ENCODE measurements at places on chromosomes 6 and 20.

GRCh38 chr20:48155268-48155667, 370.0 kb upstream of the SULF2 start:
- no peak for DNase-seq

DNA sequence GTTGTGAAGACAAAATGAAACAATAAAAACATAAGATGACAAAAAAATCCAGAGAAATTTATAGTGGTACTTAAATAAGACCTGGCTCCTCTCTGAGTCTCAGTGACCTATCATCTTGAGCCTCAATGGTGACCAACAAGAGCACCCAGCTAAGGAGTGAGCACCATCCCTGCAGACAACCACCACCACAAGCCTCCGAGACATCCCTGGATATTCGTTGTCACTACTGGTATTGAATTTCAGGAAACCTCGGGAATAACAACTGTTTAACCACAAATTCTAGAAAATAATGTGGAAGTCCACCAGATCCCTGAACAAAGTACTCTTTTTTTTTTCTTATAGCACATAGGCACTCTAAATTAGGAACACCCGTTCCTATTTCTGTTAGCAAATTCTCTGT, 32.2 kb upstream of the ADGRF5 start:
- DNase-seq: no peak

DNA sequence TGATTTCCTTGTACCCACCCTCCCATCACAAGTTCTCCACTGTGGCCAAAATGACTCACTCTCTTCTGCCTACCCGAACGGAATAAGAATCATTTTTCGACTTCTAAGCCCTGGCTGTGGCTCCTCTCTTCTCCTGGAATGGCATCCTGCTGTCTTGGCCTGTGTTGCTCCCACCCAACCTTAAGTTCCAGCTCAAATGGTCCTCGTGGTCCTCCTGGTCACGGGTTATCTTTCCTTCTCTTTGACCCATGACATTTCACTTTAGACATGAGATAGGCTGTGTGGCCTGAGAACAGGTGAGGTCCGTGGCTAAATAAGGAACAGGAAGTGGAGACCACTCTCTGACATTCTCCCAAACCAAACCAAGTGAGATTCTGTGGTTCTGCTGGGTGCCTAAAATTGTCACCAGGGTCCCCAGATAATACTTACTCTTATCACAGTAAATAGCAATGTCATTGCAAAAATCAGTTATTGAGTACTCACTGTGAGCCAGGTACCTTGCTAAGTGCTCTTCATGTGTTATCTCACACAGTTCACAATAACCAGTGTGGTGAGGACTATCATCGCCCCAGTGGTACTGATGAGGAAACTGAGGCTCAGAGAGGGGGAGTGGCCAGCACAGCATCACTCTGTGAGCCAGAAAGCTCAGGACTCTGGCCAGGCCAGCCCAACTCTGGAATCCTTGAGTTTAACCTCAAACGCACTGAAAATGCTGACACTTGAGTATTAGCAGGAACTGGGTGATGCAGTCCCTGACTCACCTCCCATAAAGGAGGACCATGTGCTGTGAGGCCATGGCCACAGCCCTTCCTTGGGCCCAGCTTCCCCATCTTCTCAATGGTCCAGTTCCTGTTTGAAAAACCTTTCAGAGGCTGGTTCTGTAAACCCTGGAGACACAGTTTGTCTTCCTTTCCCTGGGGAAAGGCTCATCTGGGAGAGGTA, 74.8 kb upstream of the SIRPA start:
- no peak for DNase-seq

GRCh38 chr6:96812077-96812703, 25.1 kb downstream of the GPR63 start:
- DNase-seq: no peak

GRCh38 chr6:127539272-127539671, 20.1 kb upstream of the MTCL3 start:
- DNase-seq: no peak

DNA sequence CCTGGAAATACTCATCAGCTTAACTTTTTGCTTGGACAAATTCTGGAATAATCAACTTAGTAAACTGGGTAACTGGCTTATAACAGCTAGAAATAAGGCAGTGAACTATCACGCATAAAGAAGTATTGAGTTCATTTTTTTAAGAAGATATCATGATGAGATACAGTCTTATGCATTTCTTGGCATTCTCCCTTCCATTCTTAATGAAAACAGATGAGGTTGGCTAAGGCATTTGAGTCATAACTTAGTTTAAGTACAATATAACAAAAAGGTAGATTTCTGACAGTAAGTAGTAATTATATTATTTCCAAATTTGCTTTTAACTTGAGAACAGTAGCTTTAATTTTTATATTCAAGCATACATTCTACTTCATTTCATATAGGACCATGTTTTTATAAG, 56.1 kb downstream of the SAMD5 start:
- DNase-seq: no peak

DNA sequence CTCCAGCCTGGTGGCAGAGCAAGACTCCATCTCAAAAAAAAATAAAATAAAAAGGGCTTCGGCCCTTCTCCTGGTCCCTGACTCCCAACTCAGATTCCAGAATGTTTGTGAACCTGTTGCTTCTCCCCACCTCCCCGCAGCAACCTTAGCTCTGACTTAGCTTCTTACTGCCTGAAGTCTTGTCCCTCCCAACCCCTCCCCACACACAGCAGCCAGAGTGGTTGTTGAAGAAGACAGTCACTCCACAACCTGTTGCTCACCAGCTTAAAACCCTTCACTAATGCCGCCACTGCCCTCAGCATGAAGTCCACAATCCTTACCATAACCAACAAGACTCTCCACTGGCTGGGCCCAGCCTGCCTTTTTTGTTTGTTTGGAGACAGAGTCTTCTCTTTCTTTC, 6.5 kb upstream of the PTPRT start:
- DNase-seq: no peak

DNA sequence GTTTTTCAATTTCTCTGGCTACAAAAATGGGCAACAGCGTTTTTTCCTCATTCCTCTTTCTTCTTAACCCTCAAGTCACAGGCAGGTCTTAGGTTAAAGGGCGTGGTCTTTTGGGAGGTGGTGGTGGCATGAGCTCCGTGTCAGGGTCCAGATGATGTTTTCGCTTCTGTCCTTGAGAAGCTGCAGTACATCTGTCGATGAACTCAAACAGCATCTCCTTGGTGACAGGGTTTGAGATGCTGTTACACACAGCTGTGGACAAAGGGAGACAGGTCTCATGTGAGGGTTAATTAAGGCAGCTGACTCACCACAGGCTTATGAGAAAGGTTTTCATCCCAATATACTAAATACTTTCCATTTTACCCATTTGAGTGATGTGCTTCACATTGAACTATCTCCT, 350.8 kb downstream of the RNGTT start:
- DNase-seq: no peak

DNA sequence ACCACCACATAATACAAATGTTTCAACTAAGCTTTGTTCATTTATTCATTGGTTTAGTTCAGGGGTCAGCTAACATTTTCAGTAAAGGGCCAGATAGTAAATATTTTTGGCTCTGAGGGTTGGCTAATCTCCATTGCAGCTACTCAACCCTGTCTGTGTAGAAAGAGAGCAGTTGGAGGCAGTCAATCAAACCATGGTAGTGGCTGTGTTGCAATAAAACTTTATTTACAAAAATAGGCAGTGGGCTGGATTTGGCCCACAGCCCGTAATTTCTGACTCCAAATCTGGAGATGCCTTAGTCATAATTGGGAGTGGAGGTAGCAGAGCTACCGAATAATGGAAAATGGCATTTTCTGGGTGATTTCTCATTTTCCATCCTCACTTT, 242.5 kb upstream of the ZFP64 start:
- no peak for DNase-seq

DNA sequence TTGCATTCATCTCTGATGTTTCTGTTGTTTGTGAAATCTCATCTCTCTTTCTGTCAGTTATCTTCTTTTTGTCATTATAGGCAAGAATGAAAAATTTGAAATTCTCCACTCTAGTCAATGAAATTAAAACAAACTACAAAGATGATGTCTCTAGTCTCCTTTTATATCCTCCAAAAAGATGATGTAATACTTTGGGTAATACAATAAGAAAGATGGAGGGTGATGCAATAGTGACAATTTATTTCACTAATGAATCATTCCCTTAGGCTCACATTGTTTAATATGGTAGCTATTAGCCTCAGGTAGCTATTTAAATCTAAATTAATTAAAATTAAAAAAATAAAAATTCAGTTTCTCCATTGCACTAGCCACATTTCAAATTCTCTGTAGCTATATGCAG, 145.4 kb downstream of the UST start:
- DNase-seq: no peak

GRCh38 chr6:147117580-147117979, 86.6 kb upstream of the STXBP5 start:
- DNase-seq: no peak

GRCh38 chr6:143060806-143061596, at the start of gene AIG1:
Gene AIG1, plus strand, starts transcription at chr6:143060889. Its CDS starts 37 bp downstream, at chr6:143060926.
- DNase-seq: no peak

- no peak for DNase-seq
These were observed 10.9 kb upstream of the PGC start for GRCh38 chr6:41757931-41758640.

DNA sequence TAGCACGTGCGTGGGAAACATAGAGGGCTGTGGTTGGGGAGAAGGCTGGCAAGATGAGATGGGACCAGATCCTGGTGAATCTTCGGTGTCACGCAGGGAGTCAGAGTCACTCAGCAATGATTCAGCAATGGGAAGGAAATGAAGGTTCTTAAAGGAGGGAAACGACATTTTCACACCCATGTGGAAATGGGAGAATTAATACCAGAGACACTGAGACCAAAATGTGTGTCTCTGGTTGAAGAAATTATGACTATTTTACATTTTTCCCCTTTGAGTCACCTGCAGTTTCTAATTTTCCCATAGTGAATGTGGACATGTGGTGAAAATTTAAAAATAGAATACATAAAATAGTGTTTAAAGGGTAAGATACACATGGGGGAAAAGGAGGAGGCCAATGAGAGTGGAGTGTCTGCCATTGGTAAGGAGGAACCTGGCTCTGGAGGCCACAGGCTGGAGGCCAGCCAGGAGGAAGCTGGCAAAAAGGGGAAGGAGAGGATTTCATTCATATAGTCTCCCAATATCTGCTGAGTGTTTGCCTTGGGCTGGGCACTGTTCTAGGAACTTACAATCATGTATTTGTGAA, 17.5 kb downstream of the NRN1 start:
- DNase-seq: no peak

GRCh38 chr6:135976585-135976984, 125.1 kb downstream of the PDE7B start:
- DNase-seq: no peak

- DNase-seq: no peak
These were observed 197.9 kb upstream of the GRIK2 start for GRCh38 chr6:101195588-101195987.

DNA sequence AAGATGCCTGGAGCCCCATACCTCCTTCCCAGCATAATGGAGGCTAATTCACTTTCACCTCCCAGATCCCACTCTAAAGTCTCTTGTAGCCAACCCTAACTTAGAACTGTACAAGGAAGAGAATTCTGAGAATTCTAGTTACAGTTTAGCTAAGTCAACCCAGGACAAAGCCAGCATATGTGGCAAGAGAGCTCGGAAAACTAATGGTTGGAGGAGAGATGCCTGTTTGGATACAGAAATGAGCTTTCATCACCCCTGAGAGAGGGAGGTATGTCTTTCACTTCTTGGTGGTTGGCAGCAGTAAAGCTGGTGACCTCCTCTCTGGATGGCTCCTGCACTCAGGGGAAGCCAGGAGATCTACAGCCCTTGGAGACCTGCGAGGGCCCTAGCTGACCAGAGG, 252.6 kb upstream of the SUPT3H start:
- no peak for DNase-seq

DNA sequence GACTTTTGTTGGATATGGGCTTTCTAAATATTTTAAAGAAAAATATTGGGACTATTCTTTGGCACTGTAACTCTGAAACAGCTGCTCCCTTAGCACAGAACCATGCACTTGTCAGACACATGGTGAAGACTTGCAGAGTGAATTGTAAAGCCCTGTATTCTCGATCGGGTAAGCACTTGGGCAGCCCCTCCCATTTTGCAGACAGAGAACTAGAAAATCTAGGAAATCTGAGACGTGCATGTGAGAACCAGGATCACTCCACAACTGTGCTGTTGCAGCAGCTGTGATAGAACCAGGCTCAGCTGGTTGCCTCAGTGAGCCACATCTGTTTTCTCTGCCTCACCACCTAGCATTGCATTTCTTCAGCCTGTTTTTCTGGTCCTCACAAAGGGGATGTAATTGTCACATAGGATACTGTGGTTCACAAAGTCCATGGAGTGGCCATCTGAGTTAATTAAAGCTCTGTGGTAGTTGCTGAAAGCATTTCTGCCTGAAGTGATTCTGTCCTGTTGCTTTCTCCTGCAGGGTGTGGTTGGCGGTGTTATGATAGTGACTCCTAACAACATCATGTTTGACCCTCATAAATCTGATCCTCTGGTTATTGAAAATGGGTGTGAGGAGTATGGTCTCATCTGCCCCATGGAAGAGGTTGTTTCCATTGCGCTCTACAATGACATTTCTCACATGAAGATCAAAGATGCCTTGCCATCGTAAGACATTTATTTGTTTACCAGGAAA, 71.8 kb upstream of the HINT3 start:
- no peak for DNase-seq

GRCh38 chr6:69852706-69853105, 13.7 kb upstream of the COL19A1 start:
- no peak for DNase-seq

DNA sequence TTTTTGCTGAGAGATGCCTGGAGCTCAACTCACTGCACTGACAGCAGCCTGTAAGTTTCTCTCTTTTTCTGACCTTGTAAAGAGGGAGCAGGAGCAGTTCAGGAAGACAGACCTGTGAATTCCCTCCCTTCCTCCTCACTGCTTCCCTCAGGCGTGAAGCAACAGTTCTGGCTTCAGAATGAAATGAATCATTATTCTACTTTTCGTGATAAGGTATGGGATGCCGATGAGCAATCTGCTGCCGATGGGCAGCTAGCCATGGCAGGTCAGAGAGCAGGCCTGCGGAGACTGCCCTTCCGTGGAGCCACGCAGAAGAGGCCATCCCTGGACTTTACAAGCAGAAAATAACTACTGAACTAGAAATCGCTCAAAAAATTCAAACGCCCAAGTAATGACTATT, 426.5 kb upstream of the RNF217 start:
- DNase-seq: no peak

DNA sequence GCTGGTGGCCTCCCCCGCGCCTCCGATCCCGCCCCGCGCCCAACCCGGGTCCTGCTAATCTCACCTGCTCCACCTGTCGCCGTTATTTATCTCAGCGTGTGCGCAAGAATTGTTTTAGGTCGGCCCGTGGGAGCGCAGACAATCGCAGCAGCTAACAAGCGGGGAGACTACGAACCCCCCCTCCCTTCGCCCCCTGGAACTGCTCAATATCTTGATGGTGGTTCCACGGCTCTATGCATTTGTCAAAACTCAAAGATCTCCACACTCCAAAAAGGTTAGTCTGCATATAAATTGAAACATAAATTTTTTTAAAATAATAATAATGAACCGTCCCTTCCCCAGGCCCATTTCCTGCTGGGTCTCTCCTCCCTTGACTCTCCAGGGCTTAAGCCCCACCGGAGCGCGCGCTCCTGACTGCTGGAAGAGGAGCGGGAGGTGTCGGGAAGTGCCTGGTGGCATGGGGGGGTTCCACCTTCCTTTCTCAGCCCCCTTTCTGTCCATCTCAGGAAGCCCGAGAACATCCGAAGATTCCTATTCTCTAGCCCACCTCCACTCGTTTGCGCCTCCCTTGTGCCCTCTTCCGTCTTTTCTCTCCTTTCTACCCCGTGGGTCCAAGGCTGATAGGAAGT, 1.6 kb upstream of the MDGA1 start:
- DNase-seq: no peak

GRCh38 chr6:113669606-113670005, 187.5 kb upstream of the MARCKS start:
- DNase-seq: no peak

- no peak for DNase-seq
These were observed 84.1 kb downstream of the ZFAND3 start for GRCh38 chr6:37903351-37904340.

Measured in NCI-H187 treated with DMSO at 0.1 percent for 48 hours (cell line).